ENCODE measurements at places on chromosomes 7 and 10. TPM values are rescaled to one million over a fixed set of nuclear protein-coding genes. Genes with fewer than 3 reads are reported as not detected.

FANK1 gene
- 17.9 TPM for polyA plus RNA-seq

OAT gene
- polyA plus RNA-seq: 48.9 TPM

SPDYE9 gene
- not detected for polyA plus RNA-seq

MRLN gene
- 2.0 TPM for polyA plus RNA-seq

DNA sequence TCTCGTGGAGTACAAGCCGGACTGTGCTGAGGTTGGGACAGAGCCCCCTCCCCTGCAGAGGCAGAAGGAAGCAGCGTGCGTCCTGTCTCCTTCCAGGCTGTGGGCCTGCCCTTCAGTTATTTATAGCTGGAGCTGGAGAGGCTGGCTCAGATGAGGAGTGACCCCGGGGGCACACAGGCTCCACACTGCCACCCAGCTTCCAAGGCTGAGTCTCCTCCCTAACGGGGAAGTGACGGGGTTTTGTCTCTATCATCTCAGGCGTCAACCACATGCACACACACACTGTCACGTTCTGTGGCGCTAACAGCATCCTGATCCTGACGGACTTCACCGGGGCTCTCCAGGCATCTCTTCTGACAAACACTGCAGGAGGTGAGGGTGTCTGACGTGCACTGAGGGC is 25.4 kb downstream of the AMZ1 start:
- DNase-seq: no peak

DNA sequence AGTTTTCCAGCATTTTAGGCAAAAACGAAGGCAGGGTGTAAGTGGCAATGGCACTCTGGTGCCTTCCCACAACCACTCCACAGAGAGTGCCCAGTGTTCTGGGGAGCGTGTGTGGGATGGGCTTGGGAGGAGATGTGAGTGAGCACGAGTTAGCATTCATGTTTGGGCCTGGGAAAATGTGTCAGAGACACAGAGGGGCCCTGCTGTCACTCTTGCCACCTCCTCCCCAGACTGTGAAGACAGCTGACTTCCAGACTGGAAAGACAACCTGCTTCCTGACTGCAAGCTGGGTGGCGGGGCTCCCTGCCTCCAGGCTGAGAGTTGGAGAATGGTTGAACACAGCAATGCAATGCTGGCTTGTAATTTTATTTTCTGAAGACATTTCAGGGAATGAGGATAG is 454.5 kb upstream of the ZMIZ1 start:
- DNase-seq: no peak

DNA sequence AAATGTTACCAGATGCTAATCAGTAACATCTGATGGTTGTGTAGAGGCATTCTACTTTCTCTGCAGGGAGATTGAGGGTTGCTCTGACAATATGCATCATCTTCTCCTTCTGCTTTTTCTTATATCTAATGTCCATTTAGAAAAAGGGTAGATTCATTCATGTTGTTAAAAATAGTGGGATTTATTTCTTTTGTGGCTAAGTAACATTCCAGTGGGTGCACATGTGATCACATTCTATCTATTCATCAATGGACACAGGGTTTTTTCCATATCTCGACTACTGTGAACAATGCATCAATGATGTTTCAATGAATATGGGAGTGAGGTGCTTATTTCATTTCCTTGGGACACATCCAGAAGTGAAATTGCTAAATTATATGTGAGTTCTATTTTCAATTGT is 103.9 kb downstream of the CRPPA start:
- DNase-seq: no peak

- DNase-seq: no peak
Measured at GRCh38 chr10:44723619-44724325, 187.4 kb upstream of the TMEM72 start.

DNA sequence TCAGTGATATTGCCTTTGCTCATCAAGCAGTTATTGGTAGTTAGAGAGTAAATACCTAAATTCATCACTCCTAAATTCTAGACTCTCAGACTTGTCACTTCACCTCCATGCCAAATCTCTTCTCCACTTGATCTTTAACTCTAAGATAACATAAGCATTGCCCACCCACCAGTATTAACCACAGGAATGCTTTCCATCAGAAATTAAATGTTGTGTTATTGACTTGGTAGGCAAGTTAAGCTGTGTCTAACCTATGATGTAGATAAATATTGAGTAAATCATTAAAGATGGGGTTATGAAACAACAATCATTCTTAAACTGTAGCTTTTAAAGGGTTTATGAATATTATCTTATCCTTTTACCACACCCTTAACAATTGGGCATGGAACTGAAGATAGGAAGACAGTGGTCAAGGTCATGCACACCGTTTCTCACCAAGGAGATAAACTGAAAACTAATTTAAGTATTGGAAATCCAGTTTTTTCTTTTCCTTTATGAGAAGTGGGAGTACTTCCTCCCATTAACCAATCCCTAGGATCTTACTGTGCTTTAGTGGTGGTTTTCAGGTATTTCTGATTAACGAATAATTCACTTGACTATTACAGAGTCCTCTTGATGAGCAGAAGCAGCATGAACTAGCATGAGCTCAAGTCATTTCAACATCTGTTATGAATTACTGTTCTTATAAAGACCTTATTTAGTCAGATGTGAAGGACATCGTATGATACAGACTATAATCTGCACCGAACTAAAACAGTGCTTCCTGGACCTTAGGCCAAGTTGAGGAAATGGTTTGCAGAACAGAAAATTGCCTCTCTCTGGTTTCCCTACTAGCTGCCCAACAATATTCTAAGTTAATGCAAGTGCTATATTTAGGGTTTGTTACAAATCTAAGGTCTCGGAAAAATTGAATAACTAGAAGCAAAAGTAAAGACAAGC is 142.0 kb downstream of the LCOR start:
- no peak for DNase-seq

- no peak for DNase-seq
Measured at GRCh38 chr7:109821156-109821555, 1251.5 kb downstream of the DNAJB9 start.

DNA sequence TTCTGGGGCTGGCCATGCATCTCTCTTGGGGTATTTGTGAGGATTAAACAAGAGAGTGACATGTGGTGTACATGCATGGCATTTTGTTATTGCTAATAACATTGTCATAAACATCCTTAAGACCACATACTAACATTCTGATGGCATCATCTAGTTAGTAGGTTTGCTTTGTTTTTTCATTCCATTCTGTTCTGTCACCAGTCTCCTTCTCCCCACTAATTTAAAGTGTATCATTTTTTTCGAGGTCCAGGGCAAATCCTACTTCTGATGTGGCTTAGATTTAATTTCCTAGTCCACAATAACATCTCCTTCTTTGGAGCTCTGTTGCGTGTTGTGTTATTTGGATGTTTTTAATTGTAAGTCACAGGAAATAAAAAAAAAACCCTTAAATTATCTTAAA is 248.1 kb downstream of the LRMDA start:
- no peak for DNase-seq

GRCh38 chr7:157617401-157617800 is 280.6 kb downstream of the DNAJB6 start:
- no peak for DNase-seq

DNA sequence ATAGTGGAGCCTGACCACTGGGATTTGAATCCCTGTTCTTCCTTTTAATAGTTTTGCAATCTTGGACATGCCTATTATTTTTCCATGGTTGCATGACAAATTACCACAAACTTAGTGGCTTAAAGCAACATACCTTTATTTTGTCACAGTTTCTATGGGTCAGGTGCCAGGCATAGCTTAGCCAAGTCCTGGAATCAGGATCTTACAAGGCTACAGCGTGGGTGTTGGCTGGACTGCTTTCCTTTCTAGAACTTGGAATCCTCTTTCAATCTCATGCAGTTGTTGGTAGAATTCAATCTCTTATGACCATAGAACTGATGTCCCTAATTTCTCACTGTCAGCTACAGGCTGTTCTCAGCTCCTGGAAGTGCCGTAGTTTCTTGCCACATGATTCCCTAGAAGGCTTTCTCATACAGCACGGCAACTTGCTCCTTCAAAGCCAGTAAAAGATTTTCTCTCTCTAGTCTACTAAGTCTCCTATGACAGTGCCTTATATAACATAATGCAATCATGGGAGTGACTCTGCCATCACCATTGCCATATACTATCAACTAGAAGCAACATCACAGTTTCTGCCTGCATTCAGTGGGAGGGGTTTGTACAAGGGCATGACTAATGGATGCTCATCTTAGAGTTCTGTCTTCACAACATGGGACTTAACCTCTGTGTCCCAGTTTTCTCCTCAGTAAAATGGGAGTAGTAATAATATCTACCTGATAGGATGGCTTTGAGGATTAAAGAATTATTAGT is 243.4 kb upstream of the FZD1 start:
- no peak for DNase-seq

- no peak for DNase-seq
Measured at GRCh38 chr7:54544527-54545240, 2.5 kb downstream of the VSTM2A start.

DNA sequence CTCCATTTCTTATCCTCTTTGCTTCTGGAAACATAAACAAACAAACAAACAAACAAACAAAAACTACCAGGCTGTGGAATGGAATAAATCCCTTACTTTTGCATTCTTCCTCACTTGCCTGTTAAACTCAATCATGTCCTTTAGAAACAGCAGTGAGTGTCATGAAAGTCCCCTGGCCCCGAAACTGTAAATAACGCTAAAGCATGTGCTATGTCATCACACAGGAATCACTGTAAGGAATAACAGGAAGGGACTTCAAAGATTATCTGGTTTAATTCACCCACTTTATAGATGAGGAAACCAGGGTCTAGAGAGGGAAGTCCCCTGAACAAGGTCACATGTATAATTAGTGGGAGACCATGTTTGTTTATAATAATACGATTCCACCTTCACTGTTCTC is 159.4 kb upstream of the MEOX2 start:
- DNase-seq: no peak
